ENCODE measurements at places on chromosomes 7 and 10.

DNA sequence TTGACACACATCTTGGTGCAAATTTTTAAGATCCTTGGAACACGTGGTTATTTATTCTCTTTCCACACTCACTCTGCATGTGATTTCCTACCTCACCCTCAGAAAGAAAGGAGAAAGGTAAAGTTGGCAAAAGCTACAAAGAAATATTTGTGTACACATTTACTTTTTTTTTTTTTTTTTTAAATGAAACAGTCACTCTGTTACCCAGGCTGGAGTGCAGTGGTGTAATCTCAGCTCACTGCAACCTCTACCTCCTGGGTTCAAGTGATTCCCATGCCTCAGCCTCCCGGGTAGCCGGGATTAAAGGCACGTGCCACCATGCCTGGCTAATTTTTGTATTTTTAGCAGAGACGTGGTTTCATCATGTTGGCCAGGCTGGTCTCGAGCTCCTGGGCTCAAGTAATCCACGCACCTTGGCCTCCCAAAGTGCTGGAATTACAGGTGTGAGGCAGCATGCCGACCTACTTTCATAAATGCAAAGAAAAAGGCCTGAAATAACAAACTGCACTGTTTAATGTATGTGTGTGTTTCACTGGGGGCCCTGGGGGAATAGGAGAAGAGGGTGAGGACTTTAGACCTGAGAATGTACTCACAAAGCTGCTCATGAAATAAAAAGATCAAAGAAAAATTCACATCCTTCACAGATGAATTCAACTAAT, 71.6 kb upstream of the GRID1 start:
- no peak for DNase-seq

- DNase-seq: no peak
Measured at GRCh38 chr10:60031664-60032063, 125.3 kb upstream of the CCDC6 start.

- no peak for DNase-seq
Measured at GRCh38 chr10:24503461-24504320, 220.0 kb downstream of the ARHGAP21 start.

DNA sequence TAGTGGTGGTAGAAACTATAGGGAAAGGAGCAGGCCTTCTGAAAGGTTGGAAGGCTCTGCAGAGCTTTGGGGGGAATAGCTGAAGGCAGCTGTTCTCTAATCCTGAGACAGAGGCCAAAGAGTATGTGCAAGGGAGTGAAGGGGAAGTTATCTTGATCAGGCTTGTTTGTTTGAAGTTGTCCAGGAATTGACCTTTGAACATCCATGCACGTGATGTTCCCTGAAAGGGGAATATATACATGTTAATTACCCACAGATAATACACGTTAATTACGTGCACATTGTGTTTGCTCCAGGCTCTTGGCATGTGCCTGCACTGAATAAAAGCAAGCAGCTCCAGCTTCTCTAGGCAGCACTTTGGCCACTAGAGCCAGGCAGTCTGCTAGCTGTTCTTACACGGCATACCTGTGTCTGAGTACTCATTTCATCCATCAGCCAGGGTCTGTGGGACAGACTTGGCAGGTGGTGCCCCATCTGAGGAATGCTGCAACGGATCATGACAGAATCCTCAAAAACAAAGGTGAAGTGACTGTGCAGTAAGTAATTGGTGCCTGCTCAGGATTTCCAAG, 18.0 kb upstream of the STARD3NL start:
- DNase-seq: no peak

GRCh38 chr7:80770675-80771081, 132.2 kb downstream of the CD36 start:
- no peak for DNase-seq

DNA sequence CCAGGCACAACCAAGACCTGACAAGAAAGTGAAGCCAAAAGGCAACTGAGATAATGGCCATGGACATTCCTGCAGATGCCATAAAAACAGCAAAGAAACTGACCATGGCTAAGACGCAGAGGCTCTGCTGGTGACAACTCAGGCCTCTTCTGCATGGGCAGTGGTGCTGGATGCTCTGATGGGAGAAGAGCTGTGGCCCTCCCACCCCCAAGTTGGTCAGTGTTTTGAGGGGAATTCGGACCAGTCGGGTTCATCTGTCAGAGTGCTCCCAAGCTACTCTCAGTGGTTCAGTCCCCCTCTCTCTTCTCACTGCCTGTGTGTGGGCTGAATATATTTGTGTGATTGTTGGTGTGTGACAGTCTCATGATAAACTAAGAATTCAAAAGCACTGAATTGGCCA, 79.0 kb upstream of the GPR26 start:
- DNase-seq: no peak

GRCh38 chr7:124943472-124943871, 13.8 kb upstream of the POT1 start:
- DNase-seq: no peak

- no peak for DNase-seq
Measured at GRCh38 chr10:25666276-25666675, 267.8 kb upstream of the MYO3A start.

DNA sequence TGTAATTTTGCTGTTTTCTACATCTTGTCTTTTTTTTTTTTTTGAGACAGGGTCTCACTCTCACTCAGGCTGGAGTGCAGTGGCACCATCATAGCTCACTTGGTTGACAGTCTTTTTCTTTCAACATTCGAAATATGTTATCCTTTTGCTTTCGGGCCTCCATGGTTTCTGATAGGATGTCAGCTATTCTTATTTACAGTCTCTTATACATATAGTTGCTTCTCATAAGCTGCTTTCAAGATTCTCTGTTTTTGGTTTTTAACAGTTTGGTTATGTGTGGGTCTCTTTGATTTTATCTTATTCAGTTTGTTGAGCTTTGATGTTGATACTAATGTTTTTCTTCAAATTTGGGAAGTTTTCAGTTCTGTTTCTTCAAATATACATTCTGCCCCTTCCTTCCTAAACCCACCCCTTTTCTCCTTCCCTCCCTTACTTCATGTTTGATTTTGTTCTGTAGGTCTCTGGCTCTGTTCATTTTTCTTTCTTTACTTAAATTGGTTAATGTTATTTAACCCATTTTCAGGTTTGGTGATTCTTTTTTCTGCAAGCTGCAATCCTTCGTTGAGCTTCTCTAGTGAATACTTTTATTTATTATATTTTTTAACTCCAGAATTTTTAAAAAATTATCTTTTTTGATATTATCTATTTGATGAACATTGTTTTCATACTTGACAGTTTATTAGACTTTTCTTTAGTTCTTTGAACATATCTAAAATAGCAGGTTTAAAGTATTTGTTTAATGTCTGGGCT, 19.3 kb downstream of the SEPTIN7 start:
- DNase-seq: no peak

- peak; percentile 6 for DNase-seq
Measured at GRCh38 chr7:98733036-98733435, 116.0 kb downstream of the NPTX2 start.
